ENCODE measurements at places on chromosomes 1 and 21.

DNA sequence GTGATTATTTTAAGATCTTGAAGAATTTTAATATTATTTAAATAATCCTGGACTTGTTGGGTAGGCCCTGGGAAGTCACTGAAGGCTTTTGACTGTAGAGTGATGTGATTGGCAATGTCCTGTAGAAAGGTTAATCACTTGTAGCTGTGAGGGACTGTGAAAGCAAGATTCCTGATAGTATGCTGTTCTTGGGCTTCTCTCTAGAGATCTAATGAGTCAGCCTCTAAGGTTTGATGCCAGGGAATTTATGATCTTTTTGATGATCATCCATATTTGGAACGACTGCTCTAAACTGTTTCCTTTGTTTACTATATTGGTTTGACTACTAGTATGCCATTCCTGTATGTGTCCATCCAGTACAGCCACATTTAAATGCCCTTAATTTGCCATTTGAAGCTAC, 56.5 kb downstream of the CAMSAP2 start:
- DNase-seq: no peak

DNA sequence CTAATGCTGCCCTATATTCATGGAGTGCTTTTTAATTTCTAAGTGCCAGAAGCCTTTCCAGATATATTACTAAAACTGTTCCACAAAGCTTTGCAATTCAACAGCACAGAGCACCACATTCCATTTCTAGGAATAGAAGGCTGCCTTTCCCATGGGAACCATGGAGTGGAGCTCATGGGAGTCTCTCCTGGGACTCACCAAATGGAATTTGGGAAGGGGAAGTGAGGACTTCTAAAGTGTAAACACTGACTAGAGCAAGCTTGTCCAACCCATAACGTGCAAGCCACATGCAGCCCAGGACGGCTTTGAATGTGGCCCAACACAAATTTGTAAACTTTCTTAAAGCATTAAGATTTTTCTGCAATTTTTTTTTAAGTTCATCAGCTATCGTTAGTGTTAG, 190.4 kb upstream of the TNR start:
- no peak for DNase-seq

DNA sequence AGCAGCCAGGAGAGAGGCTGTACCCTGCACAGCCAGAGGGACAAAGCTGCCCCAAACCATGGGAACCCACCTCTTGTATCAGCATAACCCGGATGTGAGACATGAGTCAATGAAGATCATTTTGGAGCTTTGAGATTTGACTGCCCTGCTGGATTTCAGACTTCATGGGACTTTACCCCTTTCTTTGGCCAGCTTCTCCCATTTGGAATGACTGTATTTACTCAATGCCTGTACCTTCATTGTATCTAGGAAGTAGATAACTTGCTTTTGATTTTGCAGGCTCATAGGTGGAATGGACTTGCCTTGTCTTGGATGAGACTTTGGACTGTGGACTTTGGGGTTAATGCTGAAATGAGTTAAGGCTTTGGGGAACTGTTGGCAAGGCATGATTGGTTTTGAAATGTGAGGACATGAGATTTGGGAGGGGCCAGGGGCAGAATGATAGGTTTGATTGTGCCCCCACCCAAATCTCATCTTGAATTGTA, 616.2 kb downstream of the RWDD3 start:
- DNase-seq: no peak

- no peak for DNase-seq
These were observed 12.1 kb downstream of the FOXD2 start for GRCh38 chr1:47449822-47450552.

- DNase-seq: no peak
These were observed 12.4 kb downstream of the ZBTB18 start for GRCh38 chr1:244063498-244063897.

DNA sequence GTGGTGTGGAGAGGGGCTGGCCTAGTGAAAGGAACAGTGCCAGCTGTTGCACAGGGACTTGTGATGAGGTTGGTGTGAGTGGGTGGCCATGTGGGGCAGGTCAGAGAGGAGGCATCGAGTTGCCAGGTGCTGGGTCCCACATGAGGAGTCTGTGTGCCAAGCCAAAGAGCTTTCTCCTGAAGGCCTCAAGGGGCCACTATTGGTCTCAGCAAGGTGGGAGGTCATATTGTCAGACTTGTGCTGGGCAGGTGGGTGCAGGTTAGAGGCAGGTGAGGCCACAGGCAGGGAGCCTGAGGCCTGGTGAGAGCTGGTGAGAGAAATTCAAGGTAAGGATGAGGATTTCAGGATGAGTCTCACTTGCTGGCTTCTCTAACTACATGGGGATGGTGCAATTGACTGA, 256.8 kb downstream of the DISC1 start:
- DNase-seq: no peak

GRCh38 chr1:1302006-1302430, 5.7 kb downstream of the ACAP3 start:
- no peak for DNase-seq

DNA sequence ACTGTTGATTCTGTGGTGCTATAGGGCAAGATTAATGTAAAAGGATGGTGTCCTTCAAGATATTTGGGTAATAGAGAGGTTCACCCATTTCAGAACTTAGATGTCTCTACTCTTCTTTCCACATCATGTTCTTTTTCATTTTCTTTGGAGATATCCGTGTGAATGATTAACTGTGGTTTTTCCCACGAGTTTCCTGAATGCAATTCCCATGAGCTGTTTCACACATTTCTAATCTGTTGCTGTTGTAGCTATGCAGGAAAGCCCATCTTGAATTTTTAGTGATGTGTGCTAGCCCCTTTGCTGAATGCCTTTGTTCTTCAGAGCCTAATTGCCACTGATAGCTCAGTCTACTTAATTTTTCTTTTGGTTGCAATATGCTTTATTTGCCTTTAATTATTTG, 27.6 kb downstream of the SNX27 start:
- DNase-seq: no peak

GRCh38 chr1:157596384-157596783, 1.5 kb downstream of the FCRL4 start:
- no peak for DNase-seq

- peak; percentile 70 for DNase-seq
These were observed 697 bp upstream of the C21orf91 start for GRCh38 chr21:17819877-17820229.

- no peak for DNase-seq
These were observed 39.2 kb downstream of the CDK18 start for GRCh38 chr1:205543351-205544301.

DNA sequence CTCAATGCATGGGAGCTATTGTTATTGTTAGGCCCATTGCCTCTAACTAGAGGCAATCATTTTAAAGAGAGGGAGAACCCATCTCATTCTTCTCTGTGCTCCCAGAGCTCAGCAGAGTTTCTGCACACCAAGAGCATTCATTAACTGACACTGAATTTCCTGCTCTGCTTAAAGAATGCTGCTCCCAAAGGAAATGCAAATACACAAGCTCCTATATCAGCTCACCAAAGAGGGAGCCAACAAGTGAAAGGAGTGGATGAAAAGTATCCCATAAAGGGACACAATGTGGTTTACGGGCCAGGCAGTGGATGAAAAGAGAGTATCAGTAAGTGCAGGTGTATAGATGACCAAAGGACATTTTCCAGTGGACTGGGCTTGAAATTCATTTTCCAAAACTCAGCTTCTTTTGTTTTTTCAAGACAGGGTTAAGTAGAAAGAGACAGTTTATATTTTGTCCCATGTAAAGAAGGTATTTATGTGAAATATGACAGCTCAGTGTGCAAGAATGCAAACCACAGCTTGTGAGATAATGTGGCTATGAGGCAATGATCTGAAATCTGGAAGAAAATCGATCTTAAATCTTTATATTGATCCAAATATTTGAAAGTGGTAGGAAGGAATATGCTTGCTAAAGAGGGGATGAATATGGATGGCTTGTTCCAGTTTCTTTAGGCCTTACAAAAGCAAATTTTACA, 207.7 kb upstream of the CAMK1G start:
- DNase-seq: no peak

DNA sequence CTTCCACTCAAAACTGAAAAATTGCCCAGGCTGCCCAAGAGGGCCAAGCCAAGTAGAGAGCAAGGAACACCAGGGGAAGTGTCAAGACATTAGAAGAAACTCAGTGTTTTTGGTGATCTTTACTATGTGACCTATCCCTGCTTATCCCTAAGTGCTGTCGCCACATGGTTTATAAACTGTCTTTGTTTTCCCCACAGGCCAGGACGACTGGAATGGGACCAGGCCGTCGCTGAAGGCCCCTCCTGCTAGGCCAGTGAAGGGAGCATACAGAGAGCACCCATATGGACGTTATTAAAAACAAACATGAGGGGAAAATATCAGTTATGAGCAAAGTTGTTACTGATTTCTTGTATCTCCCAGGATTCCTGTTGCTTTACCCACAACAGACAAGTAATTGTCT, 28.7 kb downstream of the KHDRBS1 start:
- no peak for DNase-seq

DNA sequence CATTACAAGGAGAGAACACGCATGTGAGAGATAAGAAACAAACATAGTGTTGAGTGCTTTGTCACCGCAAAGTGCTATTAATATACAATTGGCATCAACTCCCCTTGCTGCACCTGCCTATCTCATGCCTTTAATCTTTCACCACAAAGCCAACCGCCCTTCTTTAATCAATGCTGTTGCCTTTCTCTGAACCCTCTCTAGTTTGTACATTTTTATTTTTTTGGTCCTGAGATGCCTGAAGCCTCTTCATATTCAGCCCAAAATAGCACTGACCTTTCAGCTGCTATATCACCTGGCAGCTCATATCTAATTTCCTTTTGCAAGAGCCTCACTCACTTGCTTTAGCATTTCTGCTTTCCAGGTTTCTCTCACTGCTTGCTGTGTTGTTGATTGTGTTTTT, 504.7 kb downstream of the NUF2 start:
- DNase-seq: no peak

- DNase-seq: no peak
These were observed 12.2 kb downstream of the DNASE2B start for GRCh38 chr1:84410328-84411095.

- no peak for DNase-seq
These were observed 41.5 kb downstream of the IER5 start for GRCh38 chr1:181129771-181130606.

DNA sequence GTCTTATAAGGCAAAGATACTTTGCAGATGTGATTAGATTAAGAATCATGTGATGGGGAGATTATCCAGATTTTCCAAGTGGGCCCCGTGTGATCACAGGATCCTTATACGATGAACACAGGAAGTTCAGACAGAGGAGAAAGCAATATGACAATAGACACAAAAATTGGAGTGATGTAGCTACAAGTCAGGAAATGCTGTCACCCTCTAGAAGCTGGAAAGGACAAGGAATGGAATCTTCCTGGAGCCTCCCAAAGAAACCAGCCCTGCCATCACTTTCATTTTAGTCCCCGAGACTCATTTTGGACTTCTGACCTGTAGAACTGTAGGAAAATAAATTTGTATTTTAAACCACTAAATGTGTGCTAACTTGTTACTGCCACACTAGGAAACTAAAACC, 61.9 kb upstream of the C1orf21 start:
- no peak for DNase-seq

- no peak for DNase-seq
These were observed 208.2 kb downstream of the BACH1 start for GRCh38 chr21:29506947-29507346.

DNA sequence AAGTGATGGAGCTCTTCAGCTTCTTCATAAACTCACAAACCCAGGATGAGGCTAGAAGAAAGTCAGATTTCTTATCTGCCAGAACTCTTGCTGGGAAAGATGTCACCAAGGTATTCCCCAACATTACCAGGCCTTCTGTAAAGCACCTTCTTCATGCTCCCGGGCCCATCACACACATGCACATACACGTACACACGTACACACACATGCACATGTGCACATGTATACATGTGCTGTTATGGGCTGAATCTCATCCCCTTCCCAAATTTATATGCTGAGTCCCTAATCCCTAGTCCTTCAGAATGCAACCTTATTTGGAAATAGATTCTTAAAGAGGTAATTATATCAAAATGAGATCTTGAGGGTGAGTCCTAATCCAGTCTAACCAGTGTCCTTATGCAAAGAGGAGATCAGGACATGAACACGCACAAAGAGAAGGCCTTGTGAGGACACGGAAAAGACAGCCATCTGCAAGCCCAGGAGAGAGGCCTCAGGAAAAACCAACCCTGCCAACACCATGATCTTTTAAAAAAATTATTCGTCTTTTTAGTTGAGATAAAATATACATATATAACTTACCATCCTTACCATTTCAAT, 76.4 kb upstream of the LYST start:
- DNase-seq: no peak

GRCh38 chr1:95221306-95221705, 12.7 kb upstream of the RWDD3 start:
- DNase-seq: no peak

- DNase-seq: no peak
These were observed 26.7 kb upstream of the DIP2A start for GRCh38 chr21:46431884-46432488.

DNA sequence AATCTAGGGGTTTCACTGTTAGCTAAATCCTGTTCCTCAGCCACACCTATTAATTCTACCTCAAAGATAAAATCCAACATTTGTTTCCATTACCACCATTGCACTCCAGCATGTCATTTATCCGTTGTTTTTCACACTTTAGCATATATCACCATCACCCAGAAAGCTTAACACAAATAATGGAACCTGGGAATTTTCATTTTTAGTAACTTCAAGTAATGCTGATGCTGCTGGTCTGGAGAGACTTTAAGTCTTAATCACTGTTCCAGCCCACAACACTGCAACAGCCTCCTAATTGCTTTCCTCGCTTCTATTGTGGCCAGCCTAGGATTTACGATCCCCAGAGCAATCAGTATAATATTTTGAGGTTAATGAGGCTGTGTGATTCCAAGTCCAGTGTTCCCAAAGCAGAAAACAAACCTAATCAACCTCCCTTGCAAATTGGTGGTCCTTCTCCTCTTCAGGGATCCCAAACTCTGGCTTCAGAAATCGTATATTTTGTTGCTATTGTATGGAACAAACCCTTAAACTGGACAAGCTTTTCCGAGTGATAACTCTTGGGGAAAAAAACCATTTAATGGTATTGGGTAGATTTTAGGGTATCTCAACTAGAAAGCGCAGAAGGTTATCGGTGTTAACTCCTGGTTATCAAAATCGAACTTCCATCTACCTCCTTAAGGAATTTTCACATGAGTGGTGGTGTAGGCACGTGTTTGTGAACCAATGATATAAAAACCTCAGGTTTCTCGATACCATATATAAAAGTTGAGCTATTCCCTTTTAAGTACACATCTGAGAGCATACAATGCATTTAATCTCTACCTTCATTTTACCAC, 50.0 kb upstream of the BOLA1 start:
- DNase-seq: no peak

DNA sequence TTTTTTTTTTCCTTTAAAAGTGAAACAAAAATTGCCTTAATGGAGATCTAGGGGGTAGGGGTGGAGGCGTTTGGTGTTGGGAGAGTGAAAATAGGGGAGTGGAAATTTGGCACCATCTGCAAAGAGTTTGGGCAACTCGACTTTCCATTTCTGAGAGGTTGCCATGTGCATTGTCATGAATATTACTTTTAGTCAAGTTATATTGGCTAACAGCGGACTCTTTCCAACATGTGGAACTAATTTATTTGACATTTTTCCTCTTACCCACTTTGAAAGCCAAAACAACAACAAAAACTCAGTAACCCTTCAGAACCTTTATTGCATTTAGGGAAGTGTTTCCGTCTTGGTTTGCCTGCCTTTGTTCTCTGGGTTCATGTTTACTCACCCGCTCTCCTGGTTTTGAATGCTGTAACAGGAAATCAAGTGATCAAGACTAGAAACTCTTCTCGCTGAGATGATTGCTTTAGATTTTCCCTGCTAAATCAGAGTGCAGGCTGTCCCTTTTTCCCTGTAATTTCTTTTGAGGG, 70.4 kb downstream of the CACHD1 start:
- no peak for DNase-seq
